ENCODE measurements at places on chromosomes 7 and 10.

- no peak for DNase-seq
Observed at GRCh38 chr7:122674502-122674901, 24.4 kb downstream of the RNF133 start.

DNA sequence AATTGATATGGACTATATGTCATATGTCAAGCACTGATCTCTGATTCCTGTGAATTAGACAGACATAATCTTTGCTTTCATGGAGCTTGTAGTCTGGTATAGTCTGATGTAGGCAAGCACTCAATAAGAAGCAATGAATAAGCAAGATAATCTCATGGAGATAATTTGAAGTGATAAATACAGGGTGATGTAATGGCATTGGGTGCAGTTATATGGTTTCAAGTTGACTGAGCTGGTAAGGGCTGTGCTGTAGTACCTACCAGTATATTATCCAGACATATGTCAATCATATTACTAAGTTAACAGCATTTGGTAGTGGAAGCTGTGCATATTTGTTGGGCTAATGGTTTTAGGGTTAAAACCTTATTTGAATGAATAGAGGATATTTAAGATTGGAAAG lies 117.5 kb upstream of the PRPS1L1 start:
- DNase-seq = no peak

GRCh38 chr10:42933448-42934340 lies 143.2 kb upstream of the RET start:
- no peak for DNase-seq

GRCh38 chr10:12077580-12078180 lies 8.9 kb downstream of the DHTKD1 start:
- DNase-seq = peak; percentile 37

Data from GM10248 (cell line).